ENCODE measurements at places on chromosomes 2 and 18.

DNA sequence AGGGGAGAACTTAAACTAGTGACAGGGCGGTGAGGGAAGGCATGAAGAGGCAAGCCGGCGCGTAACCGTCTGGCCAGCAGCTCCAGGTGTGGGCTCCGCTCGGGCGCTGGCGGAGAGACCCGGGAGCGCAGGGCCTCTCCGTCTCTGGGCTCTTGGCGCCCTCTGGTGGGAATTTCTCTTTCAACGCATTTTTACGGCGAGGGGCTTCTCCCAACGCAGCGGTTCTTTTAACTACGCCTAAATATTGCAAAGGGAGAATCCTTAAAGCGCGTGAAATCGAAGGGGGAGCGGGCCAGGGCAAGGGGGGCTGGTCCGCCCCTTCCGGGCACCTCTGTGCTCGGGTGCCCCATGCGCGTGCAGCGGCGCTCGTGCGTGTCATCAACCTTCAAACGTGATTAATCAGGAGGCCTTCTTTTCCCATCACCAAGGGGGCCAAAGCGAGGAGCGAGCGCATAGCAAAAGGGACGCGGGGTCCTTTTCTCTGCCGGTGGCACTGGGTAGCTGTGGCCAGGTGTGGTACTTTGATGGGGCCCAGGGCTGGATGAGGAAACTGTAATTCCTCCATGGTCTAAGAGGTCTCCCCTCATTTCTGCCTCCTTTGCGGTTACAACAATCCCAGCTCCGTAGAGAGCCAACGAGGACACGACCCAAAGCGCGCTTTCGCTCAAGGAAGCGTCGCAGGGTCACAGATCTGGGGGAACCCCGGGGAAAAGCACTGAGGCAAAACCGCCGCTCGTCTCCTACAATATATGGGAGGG is 762 bp upstream of the GAD1 start:
- peak; percentile 96 for DNase-seq

GRCh38 chr18:63155910-63156773 is 163.4 kb downstream of the BCL2 start:
- no peak for DNase-seq

DNA sequence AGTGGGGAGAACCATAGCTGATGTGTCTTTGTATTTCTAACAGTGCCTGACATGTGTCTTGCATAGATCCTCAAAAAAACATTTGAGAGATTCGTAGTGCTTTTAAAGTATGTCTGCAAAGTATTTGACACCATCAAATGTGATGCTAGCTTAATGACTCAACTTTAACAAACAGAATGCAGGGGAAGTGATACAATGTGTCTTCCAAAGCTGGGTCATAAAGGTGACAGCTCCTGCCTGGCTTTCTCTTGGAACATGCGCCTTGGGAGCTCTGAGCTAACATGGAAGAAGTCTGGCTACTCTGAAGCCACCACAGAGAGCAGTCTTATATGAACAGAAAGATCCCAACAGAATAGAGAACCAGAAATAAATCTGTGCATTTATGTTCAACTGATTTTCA is 78.2 kb downstream of the C1D start:
- no peak for DNase-seq

GRCh38 chr18:74290021-74290420 is 1.7 kb downstream of the CYB5A start:
- DNase-seq: no peak

GRCh38 chr2:174338147-174338605 is 3.4 kb downstream of the SP9 start:
- DNase-seq: no peak

DNA sequence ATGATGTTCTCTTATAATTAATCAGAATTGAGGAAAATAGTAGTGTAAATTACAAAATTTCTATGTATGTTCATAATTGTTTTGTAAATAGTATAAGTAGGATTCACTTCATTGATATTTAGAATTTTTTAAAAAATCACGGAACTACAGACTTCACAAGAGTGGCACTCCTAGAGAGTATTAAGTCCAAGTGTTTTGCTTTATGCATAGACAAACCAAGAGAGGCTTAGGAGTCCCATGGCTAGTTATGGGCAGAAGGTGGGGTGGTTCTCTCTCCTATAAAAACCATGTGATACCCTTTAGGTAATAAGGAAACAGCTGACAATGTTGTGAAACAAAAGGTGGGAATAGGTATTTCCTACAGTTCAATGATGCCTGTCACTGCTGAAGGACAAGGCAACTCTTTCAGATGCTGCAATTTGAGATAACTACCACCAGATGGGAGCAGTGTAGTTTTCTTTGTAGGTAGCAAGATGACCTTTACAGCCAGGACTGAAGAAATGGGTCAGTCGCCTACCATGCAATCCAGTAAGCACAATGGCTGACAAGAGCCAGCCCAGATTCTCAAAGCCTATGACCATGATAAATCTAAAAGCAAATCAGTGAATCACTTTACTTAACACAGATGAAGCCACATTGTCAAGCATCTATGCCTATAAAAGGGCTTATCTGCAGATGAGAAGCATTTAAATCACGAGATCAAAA is 83.9 kb downstream of the AAK1 start:
- peak; percentile 36 for DNase-seq

- no peak for DNase-seq
These were observed 15.9 kb upstream of the ZBTB14 start for GRCh38 chr18:5311301-5311989.

All from NCI-H510A (cell line).